ENCODE measurements at places on chromosomes 4 and X. TPM values are rescaled to one million over a fixed set of nuclear protein-coding genes. Genes with fewer than 3 reads are reported as not detected.
A peak's percentile ranks its signal among the peaks of the same experiment; 100 is the strongest.

DNA sequence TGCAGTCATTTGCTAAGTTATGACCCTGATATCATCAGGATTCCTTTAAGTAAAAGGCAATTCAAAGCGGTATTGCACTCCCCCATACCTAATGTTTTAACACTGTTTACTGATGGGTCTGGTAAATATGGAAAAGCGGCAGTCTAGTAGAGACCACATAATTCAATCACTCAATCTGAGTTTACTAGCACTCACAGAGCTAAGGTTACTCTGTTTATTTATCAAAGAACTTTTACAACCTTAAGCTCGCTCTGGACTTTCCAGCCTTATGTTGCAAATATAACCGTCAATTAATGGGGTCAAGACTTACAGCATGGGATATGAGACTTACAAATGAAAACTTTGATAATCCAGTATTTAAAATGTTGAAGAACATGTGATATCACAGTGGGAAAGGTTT is 124.5 kb upstream of the ZCCHC13 start:
- DNase-seq, result no peak

DNA sequence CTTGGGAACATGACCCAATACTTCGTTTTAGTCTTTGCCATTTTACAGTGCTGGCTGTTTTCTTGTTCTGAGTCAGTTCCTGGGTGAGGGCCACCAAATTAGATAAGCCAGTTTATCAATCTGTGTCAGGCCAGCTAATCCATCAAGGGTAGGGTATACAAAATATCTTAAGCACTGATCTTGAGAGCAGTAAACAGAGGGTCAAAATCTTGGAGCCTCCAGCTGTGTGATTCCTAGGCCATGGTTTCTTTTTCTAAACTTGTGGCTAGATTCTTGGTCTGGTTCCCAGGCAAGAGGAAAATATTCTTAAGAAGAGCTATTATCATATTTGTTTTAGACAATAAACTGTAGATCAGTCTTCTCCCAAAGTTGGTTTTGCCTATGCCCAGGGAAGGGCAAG is 1396.6 kb upstream of the PABPC4L start:
- DNase-seq, result no peak

GRCh38 chr4:174757736-174758135 is 71.3 kb downstream of the GLRA3 start:
- no peak for DNase-seq

DNA sequence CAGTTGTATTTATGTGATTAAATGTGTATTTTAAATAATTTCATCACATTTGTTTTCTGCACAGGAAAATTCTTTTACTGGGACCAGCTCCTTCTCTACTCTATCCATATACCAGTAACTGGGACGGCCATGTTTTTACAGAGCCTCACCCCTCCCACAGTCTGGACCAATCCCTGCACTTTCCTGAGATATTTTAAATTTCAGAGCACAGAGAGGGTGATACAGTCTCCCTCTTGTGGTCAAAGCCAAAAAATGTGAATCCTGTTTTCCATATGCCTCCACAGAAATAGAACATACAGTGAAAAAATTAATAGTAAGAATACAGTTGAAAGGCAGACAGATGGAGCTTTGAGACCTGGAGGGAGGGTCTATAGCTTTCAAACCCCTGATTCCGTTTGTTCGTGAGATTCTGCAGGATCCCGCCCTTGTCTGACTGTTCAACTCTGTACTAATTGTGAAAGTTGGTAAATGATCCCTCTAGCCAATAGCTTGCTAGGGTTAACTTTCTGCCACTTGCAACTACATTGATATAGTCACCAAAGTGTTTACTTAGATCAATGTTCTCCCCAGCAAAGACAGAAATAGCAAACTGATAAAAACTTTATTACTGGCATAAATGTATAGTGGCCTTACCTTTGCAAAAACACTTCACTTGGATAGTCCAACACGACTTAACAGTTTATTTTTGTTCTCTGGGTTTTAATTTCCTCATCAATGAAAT is 172.2 kb downstream of the PPARGC1A start:
- no peak for DNase-seq

- DNase-seq, result peak; percentile 20
Measured at GRCh38 chr4:23135792-23136645, 443.3 kb downstream of the GBA3 start.

- DNase-seq, result no peak
Measured at GRCh38 chr4:143668930-143669552, 31.4 kb downstream of the FREM3 start.

DNA sequence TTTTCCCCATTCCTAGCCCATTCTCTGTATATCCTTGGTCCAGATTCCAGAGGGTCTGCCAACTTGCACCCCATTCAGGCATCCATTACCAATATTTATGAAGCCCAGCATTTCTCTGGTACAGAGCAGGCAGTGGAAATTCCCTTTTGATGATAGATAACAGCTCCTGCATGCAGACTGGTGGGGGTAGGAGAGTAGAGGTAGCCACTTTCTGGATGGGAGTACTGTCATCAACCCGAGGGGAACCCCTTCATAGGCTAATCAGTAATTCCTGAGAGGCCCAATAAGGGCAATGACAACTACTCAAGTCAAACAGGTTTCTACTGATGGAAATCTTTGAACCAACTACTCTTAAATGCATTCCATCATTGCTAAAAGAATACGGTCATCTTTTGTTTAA is 63.7 kb downstream of the COL25A1 start:
- DNase-seq, result no peak

DNA sequence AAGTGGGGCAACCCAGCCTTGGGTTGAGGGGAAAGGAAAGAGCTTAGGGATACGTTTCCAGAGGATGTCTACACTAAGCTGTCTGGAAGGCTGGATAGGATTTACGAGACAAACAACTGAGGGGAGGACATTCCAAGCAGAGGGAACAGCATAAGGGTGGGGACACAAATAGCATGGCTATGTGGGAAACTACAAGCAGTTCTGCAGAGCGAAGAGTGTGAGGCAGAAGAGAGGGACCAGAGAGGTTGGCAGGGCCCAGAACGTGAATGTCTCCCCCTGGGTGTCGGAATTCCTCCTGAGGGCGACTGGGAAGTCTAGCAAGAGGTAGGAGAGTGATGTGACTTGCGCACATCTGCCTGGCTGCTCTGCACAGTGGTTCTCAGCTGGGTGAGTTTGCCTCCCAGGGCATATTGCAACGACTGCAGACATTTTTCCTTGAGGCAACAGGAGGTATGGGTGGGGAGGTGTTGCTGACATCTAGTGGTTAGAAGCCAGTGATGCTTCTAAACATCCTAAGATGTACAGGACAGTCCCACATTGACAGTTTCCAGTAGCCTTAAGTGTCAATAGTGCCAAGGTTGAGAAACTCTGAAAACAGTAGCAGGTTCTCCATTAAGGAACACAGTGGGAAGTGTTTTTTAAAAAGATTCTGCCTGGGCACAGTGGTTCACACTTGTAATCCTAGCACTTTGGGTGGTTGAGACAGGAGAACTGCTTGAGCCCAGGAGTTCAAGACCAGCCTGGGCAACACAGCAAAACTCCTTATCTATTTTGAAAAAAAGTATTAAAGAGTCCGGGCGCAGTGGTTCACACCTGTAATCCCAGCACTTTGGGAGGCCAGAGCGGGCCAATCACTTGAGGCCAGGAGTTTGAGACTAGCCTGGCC is 9.2 kb downstream of the NDUFA1 start:
- DNase-seq, result no peak

GRCh38 chr4:144176476-144176875 is 36.0 kb upstream of the GYPA start:
- no peak for DNase-seq

GRCh38 chrX:11886745-11887144 is 128.7 kb downstream of the MSL3 start:
- peak; percentile 51 for DNase-seq

SH3TC1 gene
- 6.2 TPM for total RNA-seq

BMP3 gene
- not detected for total RNA-seq

C4orf50 gene
- total RNA-seq, result not detected

RHOXF1 gene
- total RNA-seq, result not detected

ADGRL3 gene
- total RNA-seq, result 0.14 TPM

HSD17B11 gene
- total RNA-seq, result 19.4 TPM

DOCK11 gene
- 4.3 TPM for total RNA-seq

SCD5 gene
- total RNA-seq, result 6.1 TPM

Measured in epithelial cell of proximal tubule (primary cell).